Immature natural killer cell (primary cell): ENCODE measurements at places on chromosomes 13 and 19. TPM values are rescaled to one million over a fixed set of nuclear protein-coding genes. Genes with fewer than 3 reads are reported as not detected.

GRCh38 chr13:107715496-107715895 lies 499.8 kb downstream of the LIG4 start:
- no peak for DNase-seq

DNA sequence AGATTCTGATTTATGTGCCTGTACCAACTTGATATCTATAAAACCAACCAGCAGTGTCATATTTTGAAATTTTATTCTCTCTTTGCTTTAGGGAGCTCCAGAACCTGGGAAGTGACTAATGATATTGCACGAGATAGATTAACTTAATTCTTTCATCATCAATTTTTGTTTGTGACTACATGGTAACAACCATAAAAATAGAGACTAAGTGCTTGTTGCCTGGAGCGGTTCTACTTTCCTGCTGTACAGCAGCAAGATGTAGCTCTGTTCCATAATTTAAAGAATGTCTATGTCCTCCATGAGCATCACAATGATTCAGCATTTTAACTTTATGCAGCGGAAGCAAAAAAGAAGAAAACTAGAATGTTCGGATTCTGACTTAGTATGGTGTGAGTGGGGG lies 275.6 kb downstream of the KLF5 start:
- no peak for DNase-seq

GRCh38 chr19:38229585-38230073 lies 5.6 kb upstream of the DPF1 start:
- DNase-seq: peak; percentile 15

- no peak for DNase-seq
These were observed 6.1 kb downstream of the CHERP start for GRCh38 chr19:16536130-16536529.

- no peak for DNase-seq
These were observed 2.3 kb downstream of the MYH14 start for GRCh38 chr19:50205681-50206138.

DNA sequence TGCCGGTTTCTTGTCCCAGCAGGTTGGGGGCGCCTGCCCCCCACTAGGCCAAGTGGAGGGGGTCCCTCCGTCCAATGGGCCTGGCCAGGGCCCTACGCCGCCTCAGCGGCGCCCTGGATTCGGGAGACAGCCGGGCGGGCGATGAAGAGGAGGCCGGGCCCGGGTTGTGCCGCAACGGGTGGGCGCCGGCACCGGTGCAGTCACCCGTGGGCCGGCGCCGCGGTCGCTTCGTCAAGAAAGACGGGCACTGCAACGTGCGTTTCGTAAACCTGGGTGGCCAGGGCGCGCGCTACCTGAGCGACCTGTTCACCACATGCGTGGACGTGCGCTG lies 6.2 kb downstream of the KCNJ14 start:
- no peak for DNase-seq

TMEM91 gene
- 7.0 TPM for polyA plus RNA-seq
